Transverse colon (tissue), 4 donors: ENCODE measurements at places on chromosomes 4 and X. TPM values are rescaled to one million over a fixed set of nuclear protein-coding genes. Genes with fewer than 3 reads are reported as not detected.

DNA sequence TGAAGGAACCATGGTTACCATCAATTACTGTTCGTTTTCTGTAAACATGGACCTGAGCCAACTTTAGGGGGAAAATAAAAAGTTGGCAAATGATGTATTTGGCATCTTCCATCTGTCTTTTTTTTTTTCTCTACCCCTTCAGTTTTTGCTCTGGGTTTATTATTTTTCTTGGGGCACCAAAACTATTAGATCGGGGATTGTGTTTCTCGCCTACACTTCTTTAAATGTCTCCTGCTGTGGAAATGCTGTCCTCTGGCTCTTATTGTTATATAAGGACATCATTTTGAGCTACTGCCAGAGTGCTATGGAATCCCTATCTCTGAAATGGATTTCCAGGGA lies 234.0 kb upstream of the SLIT2 start:
- no peak for DNase-seq

- no peak for DNase-seq
Measured at GRCh38 chrX:119783026-119783425, 8.4 kb downstream of the RPL39 start.

The GC gene
- total RNA-seq, result not detected

The FBXW7 gene
- total RNA-seq, result 11.6 TPM

The ASB9 gene
- total RNA-seq, result not detected

The DUX4 gene
- total RNA-seq, result not detected
